ENCODE measurements at places on chromosomes 6 and 20.
A peak's percentile ranks its signal among the peaks of the same experiment; 100 is the strongest.

- DNase-seq, result no peak
Measured at GRCh38 chr20:16040742-16041141, 532.5 kb downstream of the KIF16B start.

DNA sequence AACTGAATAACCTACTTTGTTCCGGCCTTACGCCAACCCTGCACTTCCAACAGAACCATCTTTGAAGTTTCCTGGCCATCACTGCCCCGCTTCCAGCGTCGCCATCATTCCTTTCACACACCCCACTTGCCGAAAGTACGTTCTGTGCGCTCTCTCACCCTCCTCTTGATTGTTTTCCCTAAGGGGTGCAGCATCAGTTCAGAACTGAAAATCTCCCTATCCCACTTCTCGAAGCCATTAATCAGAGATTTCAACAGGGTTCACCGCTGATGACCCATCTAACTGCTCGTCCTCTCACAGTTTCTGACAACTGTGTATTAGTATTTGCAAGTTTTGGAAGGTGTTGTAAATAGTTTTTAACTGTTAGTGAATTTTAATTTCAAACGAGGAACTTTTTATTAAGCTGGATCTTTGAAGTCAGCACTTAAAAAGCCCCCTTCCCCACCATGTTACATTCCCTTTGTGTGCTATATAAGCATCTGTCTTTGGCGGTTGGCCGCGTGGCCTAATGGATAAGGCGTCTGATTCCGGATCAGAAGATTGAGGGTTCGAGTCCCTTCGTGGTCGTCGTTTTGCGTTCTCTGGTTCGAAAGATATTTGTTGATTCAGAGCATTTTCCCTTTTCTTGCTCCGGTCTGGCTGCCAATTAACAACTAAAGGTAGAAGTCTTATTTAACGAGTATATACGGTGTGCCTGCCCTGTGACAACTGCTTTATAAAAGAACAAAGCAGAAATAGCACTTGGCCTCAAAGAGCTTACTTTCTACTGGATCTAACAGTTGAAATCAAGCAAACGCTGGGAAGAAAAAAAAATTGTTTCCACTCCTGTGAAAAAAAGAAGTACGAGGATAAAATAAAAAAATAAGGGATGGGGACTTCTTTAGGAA is 42.6 kb downstream of the TRIM27 start:
- DNase-seq, result peak; percentile 74

DNA sequence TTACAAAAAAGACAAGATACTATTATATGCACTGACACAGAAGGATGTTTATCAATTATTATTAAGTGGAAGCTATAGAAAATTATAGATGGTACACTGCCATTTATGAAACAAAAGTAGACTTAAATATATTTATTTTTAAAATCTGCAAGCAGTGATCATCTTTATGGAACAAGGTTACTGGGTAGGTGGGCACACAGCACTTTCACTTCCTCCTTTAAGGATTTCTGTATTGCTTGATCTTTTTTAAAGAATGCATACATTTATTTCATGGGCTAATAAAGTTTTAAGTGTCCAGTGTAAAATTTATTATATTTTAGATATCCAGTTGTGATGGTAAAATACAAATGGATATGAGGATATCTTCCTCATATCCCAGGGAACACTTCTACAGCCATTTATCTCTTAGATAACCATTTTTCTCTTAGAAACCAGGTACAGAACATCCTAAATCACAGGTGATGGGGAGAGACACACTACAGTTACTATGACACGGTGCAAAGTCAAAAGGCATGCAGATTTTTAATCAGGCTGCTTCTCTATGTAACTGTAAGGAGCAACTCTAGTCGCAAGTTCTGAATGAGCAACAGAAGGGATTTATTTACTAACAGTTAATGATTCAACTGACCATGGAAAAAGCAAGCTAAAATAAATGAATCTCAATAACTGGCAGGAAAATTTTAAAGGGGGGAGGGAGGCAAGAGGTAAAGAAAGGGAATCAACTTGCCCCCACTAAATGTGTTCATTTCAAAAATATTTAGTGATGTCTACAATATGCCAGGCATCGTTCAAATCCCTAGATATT is 2.2 kb downstream of the FBXL4 start:
- no peak for DNase-seq

- DNase-seq, result no peak
Measured at GRCh38 chr6:36863670-36864540, 10.7 kb downstream of the PPIL1 start.

DNA sequence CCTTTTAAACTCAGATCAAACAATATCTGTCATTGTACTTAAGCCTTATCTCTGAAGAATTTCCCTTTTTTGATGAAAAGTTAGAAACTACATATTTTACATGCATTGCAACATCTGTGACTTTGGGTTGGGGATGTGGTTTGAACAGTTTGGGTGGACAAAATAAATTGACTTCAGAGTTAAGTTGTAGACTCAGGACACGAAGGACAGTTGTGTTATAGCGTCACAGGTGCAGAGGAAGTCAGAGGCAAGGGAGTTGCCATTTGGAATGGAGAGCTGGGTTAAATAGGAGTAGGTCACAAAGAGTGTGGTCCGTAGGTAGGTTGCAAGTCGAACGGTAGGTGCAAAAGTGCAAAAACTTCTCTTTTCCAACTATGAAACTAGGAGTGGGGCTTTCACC is 46.0 kb downstream of the ZFAND3 start:
- no peak for DNase-seq

GRCh38 chr6:4774715-4775493 is 1.3 kb upstream of the CDYL start:
- peak; percentile 10 for DNase-seq

DNA sequence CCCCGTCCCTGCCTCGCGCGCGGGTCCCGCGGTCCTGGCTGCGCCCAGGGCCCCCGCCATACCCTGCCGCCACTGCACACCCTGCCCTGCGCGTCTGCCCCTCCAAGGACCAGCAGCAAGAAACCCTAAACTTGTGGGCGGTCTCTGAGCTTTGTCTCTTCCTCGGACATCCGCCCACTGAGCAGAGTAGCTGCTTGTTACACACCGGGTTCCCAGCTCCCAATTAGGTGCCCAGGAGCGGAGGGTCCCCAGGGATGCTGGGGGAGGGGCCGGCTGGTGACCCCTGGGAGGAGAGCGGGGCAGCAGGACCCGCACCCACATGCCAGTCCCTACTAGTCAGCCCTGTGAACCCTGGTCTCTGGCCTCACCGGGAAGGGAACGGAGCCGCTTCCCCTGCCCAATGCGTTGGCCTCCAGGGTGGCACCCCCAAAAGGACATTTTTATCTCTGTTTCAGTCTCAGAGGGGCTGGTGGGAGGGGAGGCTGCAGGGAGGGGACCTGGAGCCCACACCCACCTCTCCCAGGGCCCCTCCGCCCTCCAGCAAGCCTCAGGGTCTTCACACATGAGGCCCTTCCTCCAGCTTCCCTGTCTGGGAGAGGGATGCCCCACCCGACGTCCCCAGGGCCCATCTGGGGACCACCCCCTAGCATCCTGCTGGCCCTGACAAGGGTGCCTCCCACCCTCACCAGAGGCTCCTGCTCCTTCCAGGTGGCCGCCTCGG is 10.5 kb downstream of the STMN3 start:
- no peak for DNase-seq

DNA sequence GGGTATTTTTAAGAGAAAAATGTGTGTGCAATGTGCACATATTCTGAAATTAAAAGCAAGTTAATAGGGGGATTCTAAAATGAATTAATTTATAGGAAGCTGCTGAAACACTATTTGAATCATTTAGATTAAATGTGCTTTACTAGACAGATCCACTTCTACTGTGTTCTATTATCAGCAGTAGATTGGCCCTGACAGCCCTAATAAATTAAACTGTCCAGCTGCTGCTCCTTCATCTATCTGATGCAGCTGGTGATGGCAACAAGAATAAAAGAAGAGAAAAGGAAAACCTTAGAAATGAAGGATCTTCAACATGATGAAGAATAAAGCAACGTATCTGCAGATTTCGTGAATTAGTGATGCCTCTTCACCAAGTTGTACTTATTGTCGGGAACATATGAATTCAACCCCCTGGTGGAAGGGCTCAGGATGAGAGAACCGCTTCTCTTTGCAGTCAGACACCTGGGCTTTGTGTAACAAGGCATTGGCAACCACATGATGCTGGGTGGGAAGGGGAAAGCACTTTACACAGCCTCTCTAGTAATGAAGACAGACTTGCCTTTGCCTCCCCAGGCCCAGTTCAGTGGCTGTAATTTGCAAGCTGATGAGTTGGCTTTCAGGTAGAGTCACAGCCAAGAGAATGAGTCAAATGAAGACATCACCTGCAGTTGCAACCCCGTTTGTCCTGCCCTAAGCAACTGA is 94.4 kb downstream of the LAMP5 start:
- no peak for DNase-seq
